ENCODE measurements at places on chromosomes 11 and 22.

DNA sequence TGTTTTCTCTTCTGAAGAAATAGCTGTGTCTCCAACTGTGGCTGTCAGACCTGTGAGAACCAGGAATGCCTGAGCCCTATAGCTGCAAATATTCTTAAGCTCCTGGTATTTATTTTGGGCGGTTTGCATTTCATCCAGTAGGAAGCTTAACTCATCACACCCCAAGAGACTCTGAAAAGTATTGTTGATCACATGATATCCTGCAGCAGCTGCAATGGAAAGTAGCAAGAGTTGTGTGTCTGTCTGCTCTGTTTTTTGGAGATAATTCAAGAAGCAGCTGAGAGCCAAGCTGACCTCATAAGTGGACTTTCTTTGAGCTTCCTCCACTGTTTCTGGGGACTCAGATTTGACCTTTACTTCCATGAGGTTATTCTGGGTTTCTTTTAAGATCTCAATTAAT lies 36.4 kb upstream of the MRPL17 start:
- DNase-seq = no peak

DNA sequence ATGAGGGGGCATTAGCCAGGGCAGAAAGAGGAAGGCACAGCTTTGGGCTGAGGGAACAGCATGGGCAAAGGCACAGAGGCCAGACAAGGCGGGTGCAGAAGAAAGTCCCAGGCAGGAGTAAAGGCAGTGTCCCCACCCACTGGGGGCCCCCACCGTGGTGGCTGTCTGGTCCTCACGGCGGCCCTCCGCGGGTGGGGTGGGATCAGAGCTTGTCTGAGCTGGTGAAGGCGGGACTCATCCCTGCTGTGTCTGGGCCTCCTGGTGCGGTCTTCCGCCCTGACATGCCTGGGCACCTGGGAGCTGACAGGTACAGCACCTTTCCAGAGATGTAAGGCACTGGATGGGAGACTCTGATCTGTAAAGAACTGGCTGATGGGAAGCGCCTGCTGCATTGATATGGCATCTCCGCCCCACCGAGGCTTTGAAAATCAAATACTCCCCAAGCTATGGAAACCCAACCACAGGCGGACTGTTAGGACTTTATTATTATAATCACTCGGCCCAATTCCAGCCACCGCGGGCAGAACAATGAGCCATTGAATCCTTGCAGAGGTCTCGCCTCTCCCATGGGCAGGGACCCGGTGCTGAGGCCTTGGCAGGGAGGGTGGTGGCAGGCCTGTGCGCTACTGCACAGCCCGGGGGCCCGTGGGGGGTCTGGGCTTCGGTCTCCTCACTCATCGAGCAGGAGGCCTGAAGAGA lies 14.2 kb upstream of the GNB1L start:
- DNase-seq = peak; percentile 11

DNA sequence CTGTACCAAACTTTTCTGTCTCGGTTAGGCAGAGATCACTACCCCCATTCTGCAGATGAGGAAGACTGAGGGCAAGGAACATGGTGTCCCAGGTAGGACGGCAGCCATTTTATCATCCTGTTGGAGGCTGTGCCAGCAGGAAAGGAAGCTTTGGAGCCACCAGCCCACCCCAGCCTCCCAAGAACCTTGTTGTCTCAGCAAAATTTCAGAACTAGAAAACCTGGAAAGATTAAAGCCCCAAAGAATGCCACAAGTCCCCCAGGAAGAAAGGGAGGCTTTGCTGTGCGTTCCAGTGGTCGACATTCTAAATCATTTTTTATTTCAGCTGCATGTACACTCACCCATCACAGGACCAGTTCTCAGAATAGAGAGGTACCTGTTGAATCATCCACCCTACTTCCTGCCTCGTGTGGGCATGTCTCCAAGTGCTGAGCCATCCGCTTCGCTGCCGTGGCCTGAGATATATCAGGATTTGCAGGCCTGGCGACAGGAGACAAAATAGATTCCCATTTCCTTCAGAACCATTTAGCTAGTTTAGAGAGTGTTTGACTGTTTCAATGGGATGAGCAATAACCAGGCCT lies 13.0 kb upstream of the EIF3D start:
- DNase-seq = no peak

- no peak for DNase-seq
Observed at GRCh38 chr11:120898568-120898967, 125.3 kb upstream of the TBCEL start.

- no peak for DNase-seq
Observed at GRCh38 chr22:35218079-35218478, 39.2 kb upstream of the HMGXB4 start.

DNA sequence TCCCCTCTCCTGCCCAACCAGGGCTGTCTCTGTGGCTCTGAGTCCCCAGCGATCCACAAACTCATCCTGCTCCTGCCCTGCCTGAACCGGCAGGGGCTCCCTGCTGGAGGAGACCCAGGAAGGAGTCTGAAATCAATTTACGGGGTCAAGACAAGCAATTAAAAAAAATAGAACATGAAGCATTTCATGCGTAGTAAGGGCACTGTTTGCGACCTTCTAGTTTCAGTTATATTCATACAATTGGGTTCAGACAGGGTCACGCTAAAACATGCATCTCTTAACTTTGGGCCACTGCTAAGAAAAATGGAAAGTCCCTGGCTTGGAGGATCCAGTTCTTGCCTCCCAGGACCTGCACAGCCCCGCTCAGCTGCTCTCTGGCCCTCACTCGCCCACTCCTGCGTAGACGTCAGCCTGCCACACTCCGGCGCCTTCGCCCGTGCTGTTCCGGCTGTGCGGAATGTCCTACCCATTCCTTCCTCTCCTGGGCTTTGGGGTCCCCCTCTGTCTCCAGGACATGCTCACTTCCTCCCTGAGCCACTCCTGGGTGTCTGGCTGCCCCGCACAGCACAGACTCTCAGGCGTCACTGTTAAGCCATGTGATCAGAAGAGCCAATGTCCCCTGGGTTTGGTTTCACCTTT lies 12.8 kb downstream of the NFAM1 start:
- DNase-seq = no peak

DNA sequence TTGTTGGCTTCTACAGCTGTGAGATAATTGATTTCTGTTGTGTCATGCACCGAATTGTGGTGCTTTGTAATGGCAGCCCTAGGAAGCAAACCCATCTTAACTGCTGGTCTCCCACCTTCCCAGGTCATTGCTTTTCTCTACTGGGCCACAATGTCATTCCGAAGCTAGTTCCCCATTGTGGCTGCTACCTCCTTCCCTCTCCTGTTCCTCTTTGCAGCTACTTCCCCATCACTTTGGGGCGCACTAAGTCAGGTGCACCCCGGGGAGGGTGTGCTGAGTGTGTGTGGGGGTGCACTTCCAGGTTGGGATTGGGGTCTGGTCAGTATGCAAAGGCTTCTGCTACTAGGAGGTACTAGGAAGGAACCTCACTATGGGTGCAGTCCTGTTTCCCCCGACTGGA lies 109.3 kb downstream of the ST3GAL4 start:
- DNase-seq = no peak

GRCh38 chr11:134074346-134074745 lies 5.5 kb downstream of the JAM3 start:
- DNase-seq = no peak

DNA sequence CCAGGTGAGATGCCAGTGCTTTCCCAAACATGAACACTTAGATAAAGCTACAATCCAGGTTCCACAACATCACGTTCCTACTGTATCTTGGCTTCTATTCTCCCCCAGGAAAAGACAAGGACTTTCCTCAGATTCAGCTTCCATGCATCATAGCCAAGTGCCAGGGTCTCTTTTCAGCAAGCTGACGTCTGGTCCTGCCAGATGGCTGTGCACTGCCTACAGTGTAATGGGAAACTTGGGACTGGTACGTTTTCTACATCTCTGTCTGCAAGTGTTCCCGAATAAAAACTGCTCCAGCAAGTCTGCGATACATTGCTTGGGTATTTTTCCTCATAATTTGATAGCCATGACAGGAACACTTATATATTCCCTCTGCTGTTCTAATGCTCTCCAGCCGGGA lies 412.5 kb downstream of the FAM181B start:
- no peak for DNase-seq

GRCh38 chr11:45616802-45617549 lies 48.4 kb downstream of the CHST1 start:
- no peak for DNase-seq

DNA sequence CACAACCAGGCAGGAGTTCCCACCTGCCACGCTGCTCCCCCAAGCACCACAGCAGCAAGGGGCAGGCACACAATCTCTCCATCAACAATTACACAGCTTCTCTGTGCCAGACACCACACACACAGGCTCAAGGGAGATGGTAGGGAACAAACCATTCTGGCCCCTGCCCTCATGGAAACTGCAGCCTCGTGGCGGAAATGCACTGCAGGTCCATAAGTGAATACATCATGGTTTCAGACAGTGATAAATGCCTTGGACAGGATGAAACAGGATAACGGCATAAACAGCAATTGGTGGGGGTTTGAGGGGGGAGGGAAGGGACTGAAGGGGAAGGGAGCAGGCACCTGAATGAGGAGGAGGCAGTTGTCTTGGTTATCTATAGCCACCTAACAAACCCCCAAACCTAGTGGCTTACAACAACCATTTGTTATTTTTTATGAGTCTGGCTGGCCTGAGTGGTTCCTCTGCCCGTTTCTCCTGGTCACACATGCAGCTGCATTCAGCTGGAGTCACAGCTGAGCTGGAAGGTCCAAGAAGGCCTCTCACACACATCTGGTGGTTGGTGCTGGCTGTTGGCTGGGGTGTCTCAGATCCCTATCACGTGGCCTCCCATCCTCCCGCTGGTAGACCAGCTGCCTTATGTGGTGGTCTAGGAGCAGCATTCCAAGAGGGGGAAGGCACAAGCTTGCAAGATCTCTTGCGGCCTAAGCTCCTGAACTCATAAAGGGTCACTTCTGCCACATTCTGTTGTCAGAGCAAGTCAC lies 15.0 kb upstream of the YWHAH start:
- DNase-seq = no peak
